ENCODE measurements at places on chromosomes 3 and 15.

- no peak for DNase-seq
These were observed 136.5 kb downstream of the CHSY1 start for GRCh38 chr15:101115393-101115785.

- DNase-seq: no peak
These were observed 13.1 kb downstream of the CCR1 start for GRCh38 chr3:46194868-46195553.

DNA sequence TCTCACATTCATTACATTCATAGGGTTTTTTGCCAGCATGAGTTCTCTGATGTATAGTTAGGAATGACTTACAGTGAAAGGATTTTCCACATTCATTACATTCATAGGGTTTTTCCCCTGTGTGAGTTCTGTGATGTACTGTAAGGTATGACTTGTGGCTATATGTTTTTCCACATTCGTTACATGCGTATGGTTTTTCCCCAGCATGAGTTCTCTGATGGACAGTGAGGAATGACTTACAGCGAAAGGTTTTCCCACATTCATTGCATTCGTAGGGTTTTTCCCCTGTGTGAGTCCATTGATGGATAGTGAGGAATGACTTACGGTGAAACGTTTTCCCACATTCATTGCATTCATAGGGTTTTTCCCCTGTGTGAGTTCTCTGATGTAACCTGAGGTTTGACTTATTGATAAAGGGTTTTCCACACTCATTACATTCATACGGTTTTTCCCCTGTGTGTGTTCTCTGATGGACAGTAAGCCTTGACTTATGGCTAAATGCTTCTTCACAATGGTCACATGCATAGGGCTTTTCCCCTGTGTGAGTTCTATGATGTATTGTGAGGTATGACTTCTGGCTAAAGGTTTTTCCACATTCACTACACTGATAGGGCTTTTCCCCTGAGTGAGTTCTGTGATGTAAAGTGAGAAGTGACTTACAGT, 47.4 kb downstream of the ZNF717 start:
- no peak for DNase-seq

DNA sequence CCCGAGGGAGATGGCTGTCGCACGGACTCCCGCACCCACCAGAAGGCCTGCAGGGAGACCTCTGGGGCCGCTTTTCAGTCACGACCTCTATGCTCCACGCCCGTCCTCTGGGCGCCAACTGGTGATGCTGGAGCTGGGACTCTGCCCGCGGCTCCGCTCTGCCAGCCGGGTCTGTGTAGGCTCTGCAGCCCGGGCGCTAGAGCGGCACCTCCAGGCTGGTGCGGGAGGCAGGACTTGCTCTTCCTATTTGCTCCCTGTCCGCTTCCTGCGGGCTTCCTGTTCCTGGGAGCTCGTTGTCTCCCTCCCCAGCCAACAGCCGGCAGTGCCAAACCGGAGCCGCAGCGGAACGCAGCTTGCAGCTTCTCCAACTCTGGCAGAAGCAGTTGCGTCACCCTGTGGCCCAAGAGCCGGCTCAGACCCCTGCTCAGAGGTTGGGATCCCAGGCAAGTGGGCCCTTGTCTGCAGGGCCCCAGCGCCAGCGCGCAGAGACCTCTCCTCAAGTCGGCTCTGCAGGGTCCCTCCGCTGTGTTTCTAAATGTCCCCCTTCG, 285.9 kb downstream of the XXYLT1 start:
- DNase-seq: no peak

DNA sequence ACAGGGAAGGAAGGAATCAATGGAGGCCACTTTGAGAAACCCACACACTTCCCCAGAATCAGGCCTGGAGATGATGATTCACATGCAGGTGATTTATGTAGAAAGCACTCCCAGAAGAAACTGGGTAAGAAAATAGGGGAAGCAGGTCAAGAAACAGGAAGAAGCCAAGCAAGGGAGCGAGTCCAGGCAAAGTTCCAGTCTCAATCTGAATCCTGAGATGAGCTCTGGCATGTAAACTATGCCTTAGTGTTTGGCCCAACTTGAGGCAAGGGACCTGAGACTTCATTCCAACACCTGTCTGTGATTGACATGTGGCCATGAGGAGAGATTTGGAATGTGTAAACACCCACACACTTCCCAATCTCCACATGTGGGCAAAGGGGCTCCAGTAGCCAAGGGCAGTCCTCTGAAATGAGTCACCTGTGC, 61.6 kb upstream of the CTNNB1 start:
- DNase-seq: no peak

DNA sequence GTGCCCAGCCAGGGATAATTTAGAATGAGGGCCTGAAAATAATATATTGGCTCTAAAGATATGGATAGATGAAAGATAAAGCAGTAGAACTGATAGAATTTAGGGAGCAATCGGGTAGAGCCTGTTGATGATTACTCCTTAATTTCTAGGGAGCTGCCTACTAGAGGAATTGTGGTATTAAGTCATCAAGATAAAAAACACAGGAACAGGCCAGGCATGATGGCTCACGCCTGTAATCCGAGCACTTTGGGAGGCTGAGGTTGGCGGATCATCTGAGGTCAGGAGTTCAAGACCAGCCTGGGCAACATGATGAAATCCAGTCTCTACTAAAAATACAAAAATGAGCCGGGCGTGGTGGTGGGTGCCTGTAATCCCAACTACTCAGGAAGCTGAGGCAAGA, 130.4 kb downstream of the PCCB start:
- no peak for DNase-seq

DNA sequence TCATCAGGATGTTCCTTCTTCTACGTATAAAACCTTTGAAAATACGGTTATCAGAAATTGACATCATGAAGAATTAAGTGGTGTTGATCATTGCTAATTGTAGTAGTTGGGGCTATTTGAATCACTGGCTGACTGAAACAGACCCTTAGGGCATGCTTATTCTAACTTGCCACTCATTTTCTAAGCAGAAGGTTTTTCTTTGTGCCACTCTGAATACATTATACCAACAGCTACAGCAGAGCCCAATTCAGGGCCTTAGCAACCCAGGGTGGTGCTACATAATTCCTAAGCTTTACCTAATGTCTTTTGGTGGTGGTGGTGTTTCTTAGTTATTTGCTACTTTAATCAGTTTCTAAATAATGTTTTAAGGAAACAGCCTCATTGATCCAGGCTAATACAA, 524.2 kb downstream of the NLGN1 start:
- DNase-seq: no peak

DNA sequence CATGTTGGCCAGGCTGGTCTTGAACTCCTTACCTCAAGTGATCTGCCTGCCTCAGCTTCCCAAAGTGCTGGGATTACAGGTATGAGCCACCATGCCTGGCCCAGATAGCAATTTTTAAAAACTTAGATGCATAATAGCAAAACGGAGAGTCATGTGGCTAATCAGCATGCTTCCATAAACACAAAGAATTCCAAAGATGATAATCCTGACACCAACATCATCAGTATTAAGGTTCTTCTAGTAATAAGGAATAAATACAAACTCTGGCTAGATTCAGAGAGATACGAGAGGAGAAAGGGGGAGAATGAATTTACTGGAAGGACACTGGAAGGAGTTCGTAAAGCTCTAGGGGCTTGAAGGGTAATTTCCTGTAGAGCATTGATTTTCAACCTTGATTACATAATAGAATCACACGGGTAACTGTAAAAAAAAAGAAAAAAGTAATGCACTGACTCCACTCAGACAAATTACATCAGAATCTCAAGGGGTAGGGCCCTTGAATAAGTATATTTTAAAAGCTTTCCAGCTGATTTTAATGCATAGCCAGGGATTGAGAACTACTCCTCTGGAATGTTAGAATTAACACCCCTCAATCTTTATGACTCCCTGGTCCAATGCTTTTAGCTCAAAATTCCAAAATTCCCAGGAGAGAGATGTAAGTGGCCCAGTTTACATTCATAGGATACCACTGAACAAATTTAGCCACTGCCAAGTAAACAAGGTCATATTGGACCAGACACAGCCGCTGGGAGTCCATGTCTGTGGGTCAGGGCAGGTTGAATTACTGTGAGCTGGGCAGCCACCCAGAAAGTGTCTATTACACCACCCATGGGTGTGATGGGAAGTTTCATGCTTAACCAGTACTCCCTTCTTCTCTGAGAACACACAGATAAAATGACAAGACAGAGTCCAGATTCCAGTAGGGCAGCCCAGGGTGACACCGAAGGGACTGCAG, 243.9 kb downstream of the TBL1XR1 start:
- no peak for DNase-seq

- no peak for DNase-seq
These were observed 119.3 kb downstream of the HCN4 start for GRCh38 chr15:73249499-73249898.

DNA sequence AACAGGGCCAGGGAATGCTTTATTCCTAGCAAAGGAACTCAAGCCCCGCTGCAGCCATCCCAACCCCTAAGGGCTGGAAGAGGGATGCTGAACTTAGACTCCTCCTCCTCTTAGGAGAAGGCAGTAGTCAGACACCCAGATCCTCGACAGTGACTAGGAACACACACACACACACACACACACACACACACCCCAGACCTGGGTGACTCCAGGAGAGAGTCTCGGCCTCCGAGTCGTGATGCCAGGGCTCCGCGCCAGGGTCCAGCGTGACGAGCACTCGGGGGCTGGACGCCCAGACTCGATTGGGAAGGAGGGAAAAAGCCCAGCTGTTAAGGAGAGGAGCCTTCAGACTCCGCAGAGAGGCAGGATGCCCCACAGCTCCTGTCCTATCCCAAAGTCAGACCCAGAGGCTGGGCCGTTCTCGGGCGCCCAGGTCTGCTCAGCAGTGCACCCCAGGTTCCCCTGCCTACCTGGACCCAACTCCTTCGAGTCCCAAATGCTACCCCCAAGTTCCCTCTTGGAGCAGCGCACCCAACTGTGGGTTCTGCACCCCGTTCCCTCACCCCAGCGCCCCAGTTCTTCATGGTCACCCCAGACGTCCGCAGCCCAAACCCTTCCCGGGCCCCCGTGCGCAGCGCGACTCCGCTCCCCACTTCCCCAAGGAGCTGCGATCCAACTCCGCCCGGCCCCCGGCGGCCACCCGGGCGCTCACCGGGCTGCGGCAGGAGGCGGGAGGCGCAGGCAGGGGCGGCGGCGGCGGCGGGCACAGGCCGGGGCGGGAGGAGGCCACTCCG, 421 bp downstream of the BMF start:
- DNase-seq: no peak

DNA sequence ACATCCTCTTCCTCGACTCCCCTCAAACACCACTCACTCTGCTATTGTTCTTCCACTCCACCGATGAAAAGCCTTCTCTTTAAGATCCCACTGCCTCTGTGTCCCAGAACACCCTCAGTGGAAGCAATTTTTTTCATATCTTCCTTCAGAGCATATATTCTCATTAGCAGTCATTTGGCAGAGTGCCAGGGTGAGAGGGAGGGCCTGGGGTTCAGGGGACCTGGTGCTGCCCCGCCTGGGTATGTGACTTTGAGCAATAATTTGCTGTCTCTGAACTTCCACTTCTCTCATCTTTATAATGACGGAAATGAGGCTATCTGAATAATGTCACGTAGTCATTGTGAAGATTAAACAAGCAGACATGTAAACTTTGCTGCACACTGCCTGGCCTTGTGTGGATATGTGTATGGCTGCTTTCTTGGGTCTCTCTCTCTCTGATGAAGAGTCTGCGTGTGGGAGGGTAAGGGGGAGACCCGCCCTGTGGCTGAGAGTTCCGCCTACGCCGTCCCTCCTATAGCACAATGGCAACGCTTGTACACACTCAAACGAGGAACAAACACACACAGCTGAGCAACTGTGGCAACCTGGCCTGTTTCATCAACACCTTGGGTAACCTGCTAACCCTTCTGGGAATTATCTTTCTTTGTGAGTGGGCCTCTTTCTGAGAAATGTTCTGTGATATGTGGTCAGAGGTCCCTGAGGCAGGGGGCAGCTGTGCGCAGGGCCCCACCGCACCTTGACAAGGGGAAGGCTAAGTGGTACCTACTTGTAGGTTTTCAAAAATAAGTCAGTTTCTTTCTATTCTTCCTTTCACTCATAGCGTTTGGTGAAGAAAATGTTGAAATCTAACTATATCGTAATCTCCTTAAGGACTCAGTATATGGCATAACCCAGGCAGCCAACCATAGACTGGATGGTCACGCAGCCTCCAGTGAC, 369.8 kb downstream of the SV2B start:
- peak; percentile 15 for DNase-seq

- DNase-seq: no peak
These were observed 60.8 kb downstream of the ZNF609 start for GRCh38 chr15:64521201-64521600.

DNA sequence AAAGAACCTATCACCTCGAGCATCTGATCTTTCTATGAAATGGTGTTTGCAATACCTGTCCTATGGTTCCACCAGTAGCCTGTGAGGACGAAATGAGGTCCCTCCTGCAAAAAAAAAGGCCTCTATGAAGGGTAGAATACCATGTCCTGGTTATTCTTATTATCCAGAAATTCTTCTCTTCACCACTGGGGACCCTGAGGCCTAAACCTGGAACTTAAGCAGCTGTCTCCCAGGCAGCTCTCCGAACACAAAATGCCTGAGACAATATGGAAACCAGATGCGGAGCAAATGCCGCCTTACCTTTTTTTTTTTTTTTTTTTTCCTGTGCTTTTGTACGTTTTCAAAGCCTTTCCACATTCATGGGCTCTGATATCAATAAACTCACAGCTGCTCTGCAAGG, 62.1 kb upstream of the WNT5A start:
- no peak for DNase-seq

DNA sequence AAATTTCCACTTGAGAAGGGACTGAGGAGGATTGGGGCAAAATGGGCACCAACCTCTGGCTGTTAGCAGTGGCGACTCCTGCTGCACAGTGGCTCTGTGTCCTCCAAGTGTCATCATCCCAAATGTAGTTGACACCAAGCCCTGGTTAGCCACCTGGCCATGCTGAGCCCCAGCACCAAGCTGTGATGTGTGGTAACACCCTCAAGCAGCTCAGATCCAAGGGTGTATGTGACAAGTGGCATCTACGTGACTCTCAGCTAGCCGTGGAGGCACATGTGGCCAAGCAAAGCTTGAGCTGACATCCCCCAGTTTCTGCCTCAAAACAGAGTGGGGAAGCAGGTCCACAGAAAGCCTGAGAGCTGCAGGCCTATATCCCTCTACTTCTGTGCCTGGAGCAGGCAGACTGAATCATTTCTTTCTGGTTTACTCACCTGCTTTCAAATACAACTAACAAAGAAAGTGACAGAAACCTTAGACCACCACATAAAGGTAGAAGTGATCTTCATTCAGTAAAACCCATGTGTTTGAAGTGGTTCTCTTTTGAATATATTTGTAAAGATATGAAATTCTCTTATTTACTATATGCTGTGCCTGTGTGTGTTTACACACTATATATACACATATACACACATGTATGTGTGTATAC, 40.0 kb downstream of the FOXP1 start:
- DNase-seq: no peak

Data from activated T-helper 1 cell treated with Interleukin-2 at 50 U/mL for 16 hours (primary cell).